Activated CD4-positive, alpha-beta T cell treated with anti-CD3 and anti-CD28 coated beads, Interleukin-2, Interleukin-6, amounts not matched to agents 100 ng/mL and 50 ng/mL, durations not matched to agents 16 hours and 8 hours (primary cell): ENCODE measurements at places on chromosomes 2 and 18.

GRCh38 chr18:26511339-26512071, 36.8 kb downstream of the KCTD1 start:
- DNase-seq = no peak

GRCh38 chr2:9336576-9337314, 86.6 kb downstream of the ITGB1BP1 start:
- DNase-seq = no peak

- no peak for DNase-seq
Observed at GRCh38 chr18:13716916-13717315, 9.4 kb downstream of the FAM210A start.

DNA sequence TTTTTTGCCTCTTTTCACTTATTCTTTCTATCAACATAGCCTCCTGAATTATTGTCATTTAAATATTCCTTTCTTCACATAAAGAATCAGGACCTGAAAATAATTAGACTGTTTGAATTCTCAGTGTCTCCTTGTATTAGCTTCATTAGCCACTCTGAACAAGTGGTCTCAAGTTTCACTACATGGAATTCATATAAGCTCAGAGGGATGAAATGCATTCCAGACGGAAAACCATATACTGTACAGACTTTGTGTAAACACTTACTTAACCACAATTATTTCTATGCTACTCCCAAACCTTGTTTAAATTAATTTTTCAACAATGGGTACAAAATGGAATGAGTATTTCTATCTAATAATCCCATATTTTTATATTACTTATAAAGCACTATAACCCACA, 53.4 kb downstream of the CHN1 start:
- DNase-seq = no peak

GRCh38 chr2:68997401-68997800, 15.6 kb upstream of the ANTXR1 start:
- no peak for DNase-seq

- no peak for DNase-seq
Observed at GRCh38 chr18:64720781-64721464, 572.0 kb upstream of the LINC00305 start.

- no peak for DNase-seq
Observed at GRCh38 chr2:228417956-228418355, 236.5 kb upstream of the SPHKAP start.

DNA sequence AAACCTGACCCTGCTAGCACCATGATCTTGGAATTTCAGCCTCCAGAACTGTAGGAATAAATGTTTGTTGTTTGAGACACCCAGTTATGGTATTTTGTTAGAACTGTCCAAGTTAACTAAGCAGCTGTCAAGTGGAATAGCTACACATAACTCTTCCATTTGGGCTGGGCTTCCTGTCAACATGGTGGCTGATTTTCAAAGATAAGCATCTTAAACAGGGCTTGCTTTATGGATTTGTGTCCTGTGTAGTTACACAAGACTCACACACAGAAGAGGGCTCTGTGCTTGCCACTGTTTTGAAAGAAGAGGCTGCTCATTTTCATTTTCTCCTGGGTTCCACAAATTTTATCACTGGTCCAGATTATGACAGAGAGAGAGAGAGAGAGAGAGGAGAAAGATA, 35.7 kb downstream of the GCG start:
- DNase-seq = no peak

GRCh38 chr18:11821208-11821607, 30.0 kb upstream of the CHMP1B start:
- no peak for DNase-seq
